ENCODE measurements at places on chromosomes 6 and 20.

DNA sequence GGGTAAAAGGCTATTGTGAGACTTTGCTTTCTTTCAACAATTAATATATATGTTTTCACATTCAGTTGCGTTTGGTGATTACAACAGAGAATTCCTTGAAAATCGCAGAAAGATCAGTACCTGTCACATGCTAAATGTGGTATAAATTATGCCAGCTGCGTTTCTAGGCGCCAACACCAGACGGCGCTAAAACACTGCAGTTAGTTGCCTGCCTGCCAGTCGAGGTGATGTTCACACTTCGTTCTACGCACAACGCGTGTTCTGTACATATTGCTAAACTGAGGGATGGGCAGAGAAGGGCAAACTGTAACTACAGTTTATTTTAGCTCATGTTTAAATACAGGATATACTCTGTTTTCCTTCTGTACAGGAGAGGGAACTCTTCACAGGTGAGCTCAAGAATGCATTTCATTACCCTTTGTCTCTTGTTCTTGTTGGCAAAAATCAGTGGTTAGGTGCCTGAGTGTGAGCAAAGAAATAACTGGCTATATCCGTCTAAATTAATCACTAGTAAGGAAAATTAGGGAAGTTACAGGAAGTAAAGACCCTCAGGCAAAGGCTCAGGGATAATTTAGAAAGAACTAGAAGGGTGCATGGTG lies 100.1 kb upstream of the RGS17 start:
- DNase-seq = peak; percentile 29

- DNase-seq = no peak
These were observed 14.6 kb upstream of the LTV1 start for GRCh38 chr6:143828572-143828971.

- DNase-seq = no peak
These were observed 160.1 kb upstream of the PMEPA1 start for GRCh38 chr20:57869951-57870315.

DNA sequence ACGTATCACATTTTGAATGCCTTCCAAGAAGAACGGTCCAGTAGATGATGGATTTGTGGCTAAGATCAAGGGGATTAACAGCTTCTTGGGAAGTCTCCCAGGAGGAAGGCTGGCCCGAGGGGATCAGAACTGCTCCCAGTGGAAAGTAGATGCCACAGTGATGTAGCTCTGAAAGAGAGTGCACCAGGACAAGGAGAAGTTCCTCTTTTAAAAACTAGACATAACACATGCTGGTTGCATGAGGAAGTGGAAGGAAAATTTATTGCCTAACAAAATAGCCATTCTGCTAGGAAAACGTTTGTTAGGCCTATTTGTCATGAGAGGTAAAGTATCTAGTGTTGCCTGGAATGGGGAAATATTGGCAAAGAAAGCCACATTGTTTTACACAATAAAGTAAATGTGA lies 87.8 kb downstream of the CDH26 start:
- DNase-seq = peak; percentile 94

GRCh38 chr6:118784641-118785164 lies 109.2 kb upstream of the ASF1A start:
- peak; percentile 32 for DNase-seq

DNA sequence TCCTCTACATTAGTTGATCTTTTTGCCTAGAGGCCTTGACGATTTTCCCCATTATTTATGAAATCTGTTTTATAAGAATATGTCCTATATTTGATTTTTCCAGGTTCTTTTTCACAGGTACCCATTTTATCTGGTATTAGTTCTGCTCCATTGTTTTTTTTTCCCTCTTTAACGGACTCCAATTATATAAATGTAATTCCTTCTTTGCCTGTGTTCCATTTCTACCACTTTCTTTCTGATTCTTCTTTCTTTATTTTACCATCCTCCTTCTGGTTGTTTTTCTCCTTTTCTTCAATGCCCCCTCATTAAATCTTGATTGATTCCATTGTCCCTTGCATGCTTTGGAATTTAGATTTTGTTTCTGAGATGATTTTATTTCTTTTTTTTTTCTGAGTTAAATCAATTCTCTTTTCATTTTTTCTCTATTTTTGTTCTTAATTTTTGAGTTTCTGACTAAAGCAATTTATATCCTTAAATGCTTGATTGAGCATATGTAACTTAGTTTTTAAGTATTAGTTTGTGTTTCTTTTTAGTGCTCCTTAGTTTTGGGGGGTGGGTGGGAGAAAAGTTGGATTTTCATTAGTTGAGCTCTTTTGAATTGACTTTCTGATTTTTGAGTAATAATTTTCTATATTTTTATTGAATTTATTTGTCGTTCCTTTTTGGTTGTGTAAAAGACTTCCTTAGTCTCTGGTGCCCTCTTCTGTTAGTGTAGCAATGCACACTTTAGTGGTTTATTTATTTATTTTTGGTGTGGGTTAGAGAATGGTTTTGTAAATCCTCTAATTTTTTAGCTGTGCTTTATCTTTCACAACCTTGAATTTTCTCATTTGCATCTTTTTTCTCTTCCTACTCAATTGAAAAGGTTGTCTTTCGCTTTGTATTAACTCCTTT lies 140.8 kb downstream of the FARS2 start:
- peak; percentile 23 for DNase-seq

DNA sequence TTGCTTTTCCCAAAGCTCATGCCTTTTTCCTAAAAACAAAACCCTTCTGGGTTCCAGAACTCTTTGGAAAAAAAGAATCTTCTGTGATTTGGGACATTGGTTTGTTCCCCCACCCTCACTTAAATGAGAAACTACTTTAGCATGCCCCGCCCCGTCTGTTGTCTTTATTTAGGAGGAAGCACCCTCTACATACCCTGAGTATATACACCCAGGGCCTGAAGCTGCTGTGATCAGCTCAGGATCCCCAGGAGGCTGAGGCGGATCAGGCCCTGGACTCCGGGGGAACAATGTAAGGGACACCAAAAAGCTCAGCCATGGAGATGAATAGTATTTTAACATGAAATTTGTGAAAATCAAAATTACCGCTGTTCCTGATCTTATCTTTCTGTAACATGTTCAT lies 1.4 kb downstream of the BCAS1 start:
- DNase-seq = no peak

All from M059J (cell line).